ENCODE measurements at places on chromosomes 13 and 19.

GRCh38 chr13:30257468-30258099, 49.8 kb downstream of the KATNAL1 start:
- no peak for DNase-seq

DNA sequence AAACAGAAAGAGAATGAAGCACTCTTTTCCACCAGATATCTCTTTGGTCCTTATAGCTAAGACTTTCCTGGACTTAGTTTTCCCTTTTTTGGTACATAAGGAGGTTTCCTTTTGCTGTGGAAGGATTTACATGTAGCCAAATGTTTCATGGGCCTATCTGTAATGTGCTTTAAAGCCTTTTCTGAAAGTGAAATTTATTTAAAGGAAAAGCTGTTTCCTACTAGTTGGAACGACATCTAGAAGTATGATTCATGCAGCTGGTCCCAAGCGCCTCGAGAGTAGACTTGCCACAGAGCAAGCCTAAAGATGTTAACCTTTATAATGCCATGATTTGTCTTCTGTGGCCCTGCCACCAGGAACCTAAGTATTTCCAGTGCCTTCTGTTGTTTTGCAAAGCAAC, 390.3 kb downstream of the DLEU7 start:
- no peak for DNase-seq

DNA sequence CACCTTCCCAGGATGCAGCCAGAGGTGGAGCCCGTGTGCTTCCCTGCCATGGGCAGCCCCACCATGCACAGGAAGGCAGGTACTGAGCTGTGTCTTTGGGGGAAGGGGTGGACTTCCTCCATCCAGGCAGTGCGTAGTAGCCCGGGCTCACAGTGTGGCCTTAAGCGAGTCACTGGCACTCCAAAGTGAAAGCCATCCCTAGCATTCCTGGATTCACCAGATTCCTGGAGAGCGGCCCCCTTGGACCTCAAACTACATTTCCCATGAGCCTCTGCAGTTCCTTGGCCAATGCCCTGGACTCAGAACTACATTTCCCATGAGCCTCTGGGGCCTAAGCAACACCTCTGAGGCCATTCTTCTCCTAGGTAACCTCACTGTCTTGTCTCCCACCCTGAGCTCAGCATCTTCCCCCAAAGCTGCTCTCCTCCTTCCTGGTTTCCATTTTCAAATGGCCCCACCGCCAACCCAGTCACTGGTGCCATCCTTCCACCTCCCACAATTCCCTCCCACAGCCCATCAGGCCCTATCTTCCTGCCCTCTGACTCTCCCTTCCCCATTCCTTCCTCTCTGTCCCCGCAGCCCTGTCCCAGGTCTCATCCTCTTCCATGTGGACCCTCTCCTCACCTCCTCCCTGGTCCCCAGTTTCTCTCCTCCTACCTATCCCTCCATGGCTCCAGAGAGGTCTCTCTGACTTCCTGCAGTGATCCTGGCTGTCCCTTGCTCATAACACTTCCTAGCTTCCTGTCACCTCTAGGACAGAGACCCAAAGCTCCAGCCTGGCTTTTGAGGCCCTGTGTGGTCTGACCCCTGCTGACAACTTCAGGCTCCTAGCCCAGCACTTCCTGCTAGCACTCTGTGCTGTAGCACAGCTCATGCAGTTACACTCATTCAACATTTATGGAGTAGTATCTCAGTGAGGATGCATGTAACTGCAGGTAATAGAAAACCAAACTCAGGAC, at the start of gene C19orf81:
C19orf81 (plus strand) TSS at position 13 of the 959 bp plus-strand sequence; CDS start at position 13, 0 bp downstream.
- DNase-seq, result peak; percentile 25

DNA sequence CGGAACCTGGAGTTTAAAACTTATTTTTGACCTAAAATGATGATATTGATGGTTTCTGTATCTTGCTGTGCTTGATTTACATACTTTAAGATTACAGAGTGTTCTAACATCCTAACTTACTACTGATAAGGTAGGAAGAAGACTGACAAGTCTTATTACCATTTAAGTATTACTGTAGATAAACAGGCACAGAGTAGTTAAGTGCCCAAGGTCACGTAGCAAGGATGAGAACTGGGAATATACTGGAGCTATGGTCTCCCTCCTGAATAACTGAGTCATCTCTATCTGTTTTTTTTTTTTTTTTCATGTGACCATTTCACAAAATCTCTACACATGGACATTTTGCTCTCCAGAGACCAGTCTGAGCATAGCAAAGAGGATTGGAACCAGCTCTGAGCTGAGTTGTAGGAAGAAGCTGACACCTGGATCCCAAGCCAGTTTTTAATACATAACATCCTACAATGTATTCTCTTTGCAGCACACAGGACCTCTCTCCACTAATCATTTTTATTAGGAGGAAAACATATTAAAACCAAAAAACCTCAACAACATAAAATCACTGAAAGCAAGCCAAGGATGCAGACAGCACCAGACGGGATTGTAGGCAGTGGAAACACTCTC, 173.5 kb downstream of the DNAJC15 start:
- no peak for DNase-seq

DNA sequence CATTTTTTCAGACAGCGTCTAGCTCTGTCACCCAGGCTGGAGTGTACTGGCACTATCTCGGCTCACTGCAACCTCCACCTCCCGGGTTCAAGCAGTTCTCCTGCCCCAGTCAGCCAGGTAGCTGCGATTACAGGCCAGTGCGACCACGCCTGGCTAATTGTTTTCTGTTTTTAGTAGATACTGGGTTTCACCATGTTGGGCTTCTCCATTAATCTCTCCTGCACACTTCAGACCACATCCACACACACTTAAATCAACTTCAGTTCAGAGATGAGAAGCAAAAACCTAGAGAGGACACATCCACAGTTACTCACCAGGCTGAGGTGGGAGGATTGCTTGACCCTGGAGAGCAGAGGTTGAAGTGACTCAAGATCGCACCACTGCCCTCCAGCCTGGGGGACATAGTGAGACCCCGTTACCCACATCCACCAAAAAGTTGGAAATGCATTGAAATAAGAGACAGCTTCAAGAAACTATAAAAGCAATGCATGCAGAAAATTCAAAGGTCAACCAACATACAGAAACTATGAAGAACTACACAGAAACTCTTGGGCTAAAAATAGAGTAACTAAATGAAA, 42.3 kb downstream of the ZNF611 start:
- DNase-seq, result no peak

- no peak for DNase-seq
These were observed 2.3 kb downstream of the TGFBR3L start for GRCh38 chr19:7916955-7917266.

DNA sequence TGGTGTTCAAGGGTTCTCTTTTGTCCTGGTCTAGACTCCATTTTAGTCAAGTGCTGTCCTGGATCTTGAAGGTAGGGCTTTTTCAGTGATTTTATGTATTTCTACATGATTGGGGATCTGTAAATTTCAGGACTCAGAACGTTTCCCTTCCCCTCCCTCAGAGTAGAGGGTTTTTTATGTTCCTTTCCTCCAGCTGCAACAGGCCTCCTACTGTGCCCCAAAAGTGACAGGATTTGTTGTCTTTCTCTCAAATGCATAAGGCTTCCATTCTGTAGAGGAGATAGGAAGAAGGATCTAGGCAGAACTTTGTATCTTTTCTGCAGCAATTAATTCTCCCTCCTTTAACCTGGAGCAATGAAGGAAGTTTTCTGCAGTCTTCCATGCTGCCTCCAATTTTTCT, 251.3 kb downstream of the MAB21L1 start:
- DNase-seq, result no peak

Data from SHP77 (cell line).